ENCODE measurements at places on chromosomes 12 and 14.
A peak's percentile ranks its signal among the peaks of the same experiment; 100 is the strongest.

DNA sequence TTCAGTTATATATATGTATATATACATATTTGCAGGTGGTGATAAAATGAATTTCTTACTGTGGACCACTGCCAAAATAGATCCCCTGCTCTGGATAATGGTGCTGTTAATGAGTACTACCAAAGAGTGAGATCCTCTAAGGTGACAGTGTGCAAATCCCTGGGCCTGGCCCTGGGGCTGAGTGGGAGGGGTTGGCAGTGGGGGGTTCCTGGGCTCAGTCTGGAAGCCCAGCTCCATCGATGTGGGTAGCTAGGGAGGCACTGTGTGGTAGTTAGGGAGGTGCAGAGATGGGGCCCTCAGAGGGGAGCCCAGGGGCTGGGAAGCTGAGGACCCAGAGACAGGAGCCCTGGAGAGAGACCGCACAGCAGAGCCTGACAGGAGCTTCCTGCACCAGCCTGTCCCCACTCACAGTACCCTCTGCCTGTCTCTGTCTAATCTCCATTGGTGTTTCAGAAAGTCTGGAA lies 9.1 kb downstream of the KRT8 start:
- DNase-seq: no peak

- DNase-seq: no peak
Observed at GRCh38 chr14:27015065-27015464, 417.2 kb upstream of the NOVA1 start.

DNA sequence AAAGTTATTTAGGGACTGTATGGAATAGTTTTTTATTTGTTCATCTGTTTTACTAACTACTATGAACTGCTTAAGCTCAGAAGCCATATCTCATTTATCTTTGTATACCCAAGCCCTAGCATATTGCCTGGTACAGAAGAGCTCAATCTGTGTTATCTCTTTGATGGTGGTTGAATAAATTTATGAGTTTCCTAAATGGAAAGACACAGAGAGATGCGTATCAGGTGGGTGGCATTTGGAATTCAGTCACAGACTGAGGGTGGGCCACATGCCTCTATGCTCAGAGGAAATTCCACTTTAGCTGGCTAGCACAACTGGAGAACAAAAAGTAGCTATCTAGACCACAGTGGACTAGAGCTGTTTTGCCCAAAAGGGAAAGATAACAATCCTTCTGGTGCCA lies 145.5 kb downstream of the SLC6A15 start:
- no peak for DNase-seq

GRCh38 chr12:64404470-64405256 lies 471 bp downstream of the XPOT start:
- DNase-seq: peak; percentile 56

DNA sequence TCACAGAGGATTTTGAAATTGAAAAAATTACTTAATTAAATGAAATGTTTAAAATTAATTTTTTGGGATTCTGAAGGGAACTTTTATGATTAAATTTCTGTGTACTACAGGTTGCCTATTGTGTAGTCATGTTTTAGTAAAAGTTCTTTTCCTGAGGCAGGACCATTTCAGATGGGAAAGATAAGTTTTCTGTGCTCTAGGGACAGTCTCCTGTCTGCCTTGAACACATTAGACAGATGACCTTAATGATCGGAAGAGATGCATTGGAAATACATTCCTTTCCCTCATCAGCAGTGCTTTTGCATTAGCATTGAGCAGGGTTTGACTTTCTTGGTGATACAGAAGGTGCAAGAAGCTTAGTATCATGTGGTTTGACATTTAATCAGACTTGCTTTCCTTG lies 28.1 kb downstream of the CRADD start:
- no peak for DNase-seq

DNA sequence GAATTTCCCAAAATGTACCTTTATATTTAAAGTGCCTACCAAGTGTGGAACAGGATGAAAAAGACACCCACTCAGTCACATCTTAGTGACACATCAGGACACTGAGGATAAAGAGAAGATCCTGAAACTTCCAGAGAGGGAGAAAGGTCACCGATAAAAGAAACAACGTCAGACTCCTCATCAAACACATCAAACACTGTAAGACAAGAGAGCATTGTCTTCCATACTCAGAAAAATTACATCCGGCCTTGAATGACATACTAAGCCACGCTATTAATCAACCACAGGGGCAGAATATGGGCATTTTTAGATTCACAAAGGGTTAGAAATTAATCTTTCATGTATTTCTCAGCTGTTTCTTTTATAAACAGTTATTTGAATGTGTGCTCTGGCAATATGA lies 490.3 kb downstream of the APAF1 start:
- no peak for DNase-seq
